CD4-positive, alpha-beta T cell treated with Interleukin-1 beta for 1 hour (primary cell): ENCODE measurements at places on chromosomes 1 and 21.

DNA sequence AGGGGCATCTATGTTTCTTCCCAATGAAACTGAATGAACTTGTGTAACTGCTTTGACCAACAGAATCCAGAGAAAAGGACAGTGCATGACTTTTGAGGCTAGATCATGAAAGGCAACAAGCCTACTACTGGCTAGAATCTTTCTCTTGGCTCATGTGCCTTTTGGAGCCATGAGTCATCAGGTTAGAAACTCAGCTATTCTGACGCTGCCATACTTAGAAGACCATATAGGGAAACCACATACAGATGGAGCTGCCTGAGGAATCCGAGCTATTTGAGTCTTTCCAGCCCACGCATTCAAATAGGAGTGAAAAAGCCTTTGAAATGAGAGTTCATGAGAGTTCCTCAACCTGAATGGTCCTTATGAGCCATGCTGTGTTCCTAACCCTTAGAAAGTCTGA lies 738.5 kb upstream of the CHRM3 start:
- DNase-seq = no peak

GRCh38 chr1:16087733-16088132 lies 14.3 kb upstream of the FAM131C start:
- DNase-seq = no peak

GRCh38 chr21:41316200-41317062 lies at the start of gene FAM3B:
Gene FAM3B, plus strand, starts transcription at chr21:41316801. Its CDS starts 79 bp downstream, at chr21:41316880.
- DNase-seq = no peak

GRCh38 chr1:74857676-74858075 lies 124.7 kb downstream of the TYW3 start:
- no peak for DNase-seq

DNA sequence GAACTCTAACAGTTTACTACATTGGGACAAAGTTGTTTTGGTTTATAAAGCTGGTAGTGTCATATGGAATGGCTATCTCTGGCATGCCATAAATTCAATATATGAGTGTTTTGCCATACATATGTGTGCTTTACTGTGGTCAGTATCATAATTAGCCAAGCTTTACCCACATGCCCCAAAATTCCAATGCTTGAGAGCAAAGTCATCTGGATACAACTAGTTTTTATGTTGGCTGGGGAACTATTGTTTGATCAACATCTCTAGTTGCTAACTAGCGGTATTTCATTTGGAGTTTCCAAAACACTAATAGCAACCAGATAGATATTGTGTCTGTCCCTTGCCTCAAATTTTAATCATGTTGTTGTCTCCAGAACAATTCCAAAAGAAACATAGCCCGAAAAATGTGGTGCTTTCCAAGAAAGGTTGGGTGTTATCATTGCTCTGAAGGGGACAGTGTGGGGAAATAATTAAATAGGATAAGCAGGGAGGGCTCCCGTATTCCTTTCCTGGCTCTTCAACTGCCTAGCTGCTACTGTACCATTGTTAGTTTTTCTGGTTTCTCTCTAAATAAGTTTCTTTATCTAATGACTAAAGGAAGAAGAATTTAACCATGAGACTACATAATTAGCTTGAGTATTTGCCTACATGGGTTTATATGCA lies 136.1 kb downstream of the TGFB2 start:
- DNase-seq = no peak

- DNase-seq = no peak
These were observed 113.7 kb downstream of the RUNX1 start for GRCh38 chr21:34935452-34935851.

DNA sequence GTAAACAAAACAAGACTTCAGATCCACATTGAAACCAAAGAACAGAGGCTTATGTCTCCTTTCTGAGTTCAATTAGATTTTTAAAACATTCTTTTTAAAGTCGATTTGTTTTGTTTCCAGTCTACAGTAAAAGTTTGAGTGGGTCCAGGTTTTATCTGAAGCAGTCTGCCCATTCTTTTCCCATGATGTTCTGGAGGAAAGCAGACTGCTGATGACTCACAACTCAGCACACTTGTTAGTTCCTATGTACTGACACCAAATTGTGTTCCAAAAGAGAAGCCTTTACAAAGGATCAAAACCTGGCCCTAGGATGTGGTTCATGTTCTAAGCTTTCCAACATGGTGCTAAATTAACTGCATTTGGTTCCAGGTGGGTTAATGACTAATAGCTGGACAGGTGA lies 11.4 kb upstream of the CCN1 start:
- DNase-seq = no peak

- DNase-seq = peak; percentile 25
These were observed 41.0 kb downstream of the MFSD2A start for GRCh38 chr1:39995973-39996393.

DNA sequence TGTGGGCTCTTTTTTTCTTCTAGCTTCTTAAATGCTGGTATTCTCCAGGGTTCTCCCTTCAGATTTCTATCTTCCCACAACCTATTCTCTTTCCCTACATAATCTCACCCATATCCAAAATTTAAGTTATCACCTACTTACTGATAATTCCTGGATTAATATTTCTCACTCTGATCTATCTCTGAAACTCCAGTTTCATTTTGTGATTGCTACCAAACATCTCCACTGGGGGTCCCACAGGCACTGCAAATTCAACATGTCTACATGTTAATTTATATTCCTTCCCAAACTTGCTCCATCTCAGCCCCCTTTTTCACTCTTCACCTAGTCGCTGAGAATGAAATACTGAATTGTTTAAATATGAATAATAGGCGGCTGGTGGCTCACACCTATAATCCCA lies 9.9 kb upstream of the C1orf141 start:
- no peak for DNase-seq

- DNase-seq = no peak
These were observed 1.8 kb downstream of the WNT3A start for GRCh38 chr1:228008391-228009115.

DNA sequence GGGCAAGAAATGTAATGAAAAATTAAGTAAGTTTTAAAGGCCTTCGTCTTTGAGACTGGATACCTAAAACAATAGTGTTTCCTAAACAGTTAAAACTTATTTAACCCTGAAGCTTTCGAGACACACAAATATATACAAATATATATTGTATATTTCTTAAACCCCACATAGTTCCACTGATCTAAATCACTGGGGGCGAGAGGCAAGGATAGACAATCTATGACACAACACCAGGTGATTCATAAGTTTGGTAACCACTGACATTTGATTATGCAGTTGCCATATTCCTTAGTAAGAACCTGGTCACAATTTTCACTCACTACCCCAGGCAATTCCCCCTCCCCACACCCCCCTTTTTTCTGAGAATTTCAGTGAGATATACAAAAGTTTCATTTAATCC lies 55.3 kb upstream of the BOLA1 start:
- peak; percentile 33 for DNase-seq

- DNase-seq = no peak
These were observed 483.4 kb downstream of the NPHP4 start for GRCh38 chr1:5508669-5509330.

GRCh38 chr21:36381841-36382589 lies 3.2 kb upstream of the CHAF1B start:
- no peak for DNase-seq

DNA sequence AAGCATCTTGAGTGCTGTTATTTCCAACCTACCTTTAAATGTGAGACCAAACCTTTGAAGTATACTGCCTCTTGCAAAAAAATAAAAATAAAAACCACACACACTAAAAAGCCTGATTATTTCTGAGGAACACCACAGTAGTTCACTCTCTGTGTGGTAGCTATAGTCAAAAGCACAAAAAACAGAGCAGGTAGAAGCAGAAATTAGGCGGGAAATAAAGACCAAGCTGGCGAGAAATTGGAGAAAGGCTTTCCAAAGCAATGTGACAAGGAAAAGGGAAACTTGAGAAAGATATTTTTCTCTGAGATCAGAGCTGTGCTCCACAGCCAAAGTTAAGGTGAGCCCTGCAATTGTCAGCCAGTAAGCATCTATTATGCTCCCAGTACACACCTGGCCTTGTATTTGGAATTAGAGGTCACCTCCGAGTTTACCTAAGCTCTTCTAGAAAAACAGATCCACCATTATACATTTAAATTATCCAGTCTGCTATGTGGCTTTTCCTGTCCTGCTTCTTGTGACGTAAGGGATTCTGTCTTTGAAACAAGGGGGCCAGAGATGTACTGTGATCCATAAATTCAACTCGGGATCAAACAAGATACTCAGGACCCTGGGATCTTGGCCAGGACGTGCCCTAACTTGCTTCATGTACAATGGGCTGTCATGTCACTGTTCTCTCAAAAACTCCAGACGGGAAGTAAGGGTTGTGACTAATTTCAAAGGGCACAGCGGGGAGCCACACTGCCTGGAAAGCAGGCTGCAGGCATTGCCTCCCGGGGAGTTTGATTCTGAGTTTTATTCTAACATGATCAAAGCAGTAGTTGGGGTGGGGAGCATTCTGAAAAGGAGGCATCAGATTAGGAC lies 39.8 kb upstream of the RAB4A start:
- no peak for DNase-seq

DNA sequence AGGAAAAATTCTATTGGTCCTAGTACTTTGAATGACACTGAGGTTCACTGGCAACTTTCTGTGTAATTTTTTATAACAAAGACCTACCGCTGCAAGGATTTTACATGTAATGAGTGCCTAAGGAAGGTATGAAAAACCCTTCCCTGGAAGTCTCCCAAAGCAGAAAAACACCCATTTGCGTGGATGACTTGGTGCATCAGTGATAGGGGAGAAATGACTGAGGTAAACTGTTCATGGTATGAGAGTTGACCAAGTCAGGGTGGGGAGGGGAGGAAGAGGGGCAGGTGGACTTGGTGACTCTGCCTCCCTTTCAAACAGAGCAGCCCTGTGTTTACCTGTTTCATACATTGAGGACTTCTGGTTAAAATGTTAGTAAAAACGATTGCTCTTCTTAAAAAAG lies 78.8 kb upstream of the IPO9 start:
- no peak for DNase-seq

GRCh38 chr1:199867601-199868000 lies 159.9 kb upstream of the NR5A2 start:
- no peak for DNase-seq

GRCh38 chr21:25960402-25960801 lies 210.2 kb downstream of the APP start:
- no peak for DNase-seq

DNA sequence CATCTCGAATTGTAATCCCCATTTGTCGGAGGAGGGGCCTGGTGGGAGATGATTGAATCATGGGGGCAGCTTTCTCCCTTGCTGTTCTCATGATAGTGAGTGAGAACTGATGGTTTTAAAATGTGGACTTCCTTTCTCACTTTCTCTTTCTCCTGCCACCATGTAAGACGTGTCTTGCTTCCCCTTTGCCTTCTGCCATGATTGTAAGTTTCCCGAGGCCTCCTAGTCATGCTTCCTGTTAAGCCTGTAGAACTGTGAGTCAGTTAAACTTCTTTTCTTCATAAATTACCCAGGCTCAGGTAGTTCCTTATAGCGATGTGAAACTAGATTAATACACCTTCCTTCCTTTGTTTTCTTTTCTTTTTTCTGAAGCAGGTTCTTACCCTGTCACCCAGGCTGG lies 13.9 kb downstream of the DNAJC6 start:
- no peak for DNase-seq

GRCh38 chr1:40059338-40059959 lies 18.9 kb downstream of the CAP1 start:
- no peak for DNase-seq

DNA sequence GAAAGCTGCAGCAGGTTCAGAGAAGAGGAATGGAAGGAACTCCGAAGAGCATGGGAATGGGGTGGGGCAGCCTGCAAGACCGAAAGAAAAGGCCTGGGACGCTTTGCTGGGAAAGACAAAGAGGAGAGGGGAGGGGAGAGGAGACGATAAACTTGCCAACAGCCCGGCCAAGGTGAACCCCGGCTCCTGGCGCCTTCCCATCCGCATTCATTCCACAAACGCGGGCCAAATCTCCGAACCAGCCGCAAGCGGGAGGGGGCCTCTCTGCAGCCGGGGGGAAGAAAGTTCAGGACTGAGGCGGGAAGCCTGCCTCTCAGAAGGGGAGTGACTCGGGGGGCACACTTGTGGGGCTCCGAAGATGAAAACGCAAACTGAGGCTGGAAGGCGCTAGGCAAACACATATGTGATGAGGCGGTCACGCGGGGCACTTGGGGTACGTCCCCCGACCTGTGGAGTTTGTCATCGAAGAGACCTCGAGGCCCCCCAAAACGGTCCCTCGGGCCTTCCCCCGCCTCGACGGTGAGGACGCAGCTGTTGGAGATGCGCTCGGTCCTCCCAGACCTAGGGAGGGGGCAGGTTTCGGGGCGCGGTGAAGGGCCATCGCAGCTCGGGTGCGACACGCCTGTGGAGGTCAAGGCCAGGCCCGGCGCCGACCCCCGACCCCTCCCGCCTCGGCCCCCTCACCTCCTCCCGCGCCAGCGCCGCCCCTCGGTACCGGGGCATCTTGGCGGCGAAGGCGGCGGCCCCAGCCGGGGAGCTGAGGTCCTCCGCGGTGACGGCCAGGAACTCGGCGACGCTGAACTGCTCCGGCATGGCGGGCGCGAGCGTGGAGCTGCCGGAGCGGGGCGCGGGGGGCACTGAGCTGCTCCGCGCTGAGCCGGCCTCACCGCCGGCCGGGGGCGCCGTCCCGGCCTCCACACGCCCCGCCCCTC lies at the start of gene ASAP3:
ASAP3 (minus strand) TSS at position 859 of the 932 bp plus-strand sequence; CDS start at position 813, 46 bp downstream.
- no peak for DNase-seq

DNA sequence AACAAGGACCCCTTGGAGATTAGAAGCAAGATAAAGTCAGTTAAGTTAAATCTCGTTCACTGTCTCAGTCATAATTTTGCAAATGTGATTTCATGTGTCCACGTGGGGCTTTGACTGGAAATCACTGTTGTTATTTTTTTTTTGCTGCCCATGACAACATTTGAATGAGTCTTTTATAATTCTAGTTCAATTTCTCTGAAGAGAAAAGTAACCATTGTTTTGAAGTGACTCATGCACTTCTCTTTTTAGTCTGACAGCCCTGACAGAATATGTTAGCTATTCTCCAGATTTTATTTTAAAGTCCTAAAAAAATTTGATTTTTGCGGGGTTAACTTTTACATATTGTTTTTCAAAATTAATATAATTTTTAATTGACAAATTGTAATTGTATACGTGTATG lies 30.7 kb upstream of the NLRP3 start:
- DNase-seq = no peak

GRCh38 chr1:113759333-113760101 lies at the start of gene PHTF1:
Gene PHTF1, minus strand, starts transcription at chr1:113759486. Its CDS starts 783 bp downstream, at chr1:113758703.
- peak; percentile 56 for DNase-seq

GRCh38 chr1:192669174-192669573 lies 33.2 kb downstream of the RGS13 start:
- no peak for DNase-seq

DNA sequence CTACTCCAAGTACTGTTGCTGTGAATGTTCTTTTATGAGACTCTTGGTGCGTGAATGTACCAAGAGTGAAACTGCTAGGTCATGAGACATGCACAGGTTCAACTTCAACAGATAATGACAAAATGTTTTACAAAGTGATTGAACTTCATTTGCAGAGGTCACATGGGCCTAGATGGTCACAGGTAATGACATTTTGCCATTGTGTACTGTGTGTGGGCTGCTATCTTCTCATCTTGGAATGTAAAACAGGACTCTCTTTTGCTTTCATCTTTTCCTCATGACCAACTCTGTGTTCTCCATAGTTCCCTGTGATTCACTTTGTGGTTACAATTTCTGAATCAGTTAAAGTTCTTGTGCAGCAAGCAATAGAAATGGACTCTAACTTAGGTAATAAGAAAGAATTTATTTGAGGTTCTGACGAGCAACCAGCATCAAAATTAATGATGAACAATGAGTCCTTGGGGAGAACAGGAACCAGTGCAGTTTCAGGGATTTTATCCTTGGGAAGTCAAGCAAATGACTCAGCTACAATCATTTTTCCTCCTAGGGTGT lies 16.2 kb upstream of the TSNAX start:
- no peak for DNase-seq

- no peak for DNase-seq
These were observed 140.8 kb downstream of the PGBD5 start for GRCh38 chr1:230285351-230285750.
